Thoracic aorta endothelial cell (primary cell): ENCODE measurements at places on chromosomes 6 and 20. TPM values are rescaled to one million over a fixed set of nuclear protein-coding genes. Genes with fewer than 3 reads are reported as not detected.

CDC25B gene
- 34.8 and 52.6 TPM in 2 replicates for total RNA-seq

BPIFA1 gene
- total RNA-seq = not detected in 2 replicates

DDAH2 gene
- 35.2 and 44.4 TPM in 2 replicates for total RNA-seq

ZNF337 gene
- total RNA-seq = 15.7 and 16.4 TPM in 2 replicates

NECAB3 gene
- total RNA-seq = 13.1 and 15.7 TPM in 2 replicates

BEND6 gene
- 1.0 and 1.1 TPM in 2 replicates for total RNA-seq

MAS1 gene
- not detected in 2 replicates for total RNA-seq

MDFI gene
- total RNA-seq = 24.6 and 38.1 TPM in 2 replicates

DCDC2 gene
- total RNA-seq = not detected in 2 replicates

TMEM200A gene
- 2.6 TPM in 1 of 2 replicates, not detected in the other for total RNA-seq

CD2AP gene
- total RNA-seq = 76.9 and 78.5 TPM in 2 replicates

PMEPA1 gene
- total RNA-seq = 7.3 and 11.3 TPM in 2 replicates

OPRM1 gene
- total RNA-seq = not detected in 2 replicates

PDE10A gene
- 9.1 and 18.9 TPM in 2 replicates for total RNA-seq

RIPPLY2 gene
- total RNA-seq = not detected in 2 replicates
